ENCODE measurements at places on chromosomes 6 and 20.

DNA sequence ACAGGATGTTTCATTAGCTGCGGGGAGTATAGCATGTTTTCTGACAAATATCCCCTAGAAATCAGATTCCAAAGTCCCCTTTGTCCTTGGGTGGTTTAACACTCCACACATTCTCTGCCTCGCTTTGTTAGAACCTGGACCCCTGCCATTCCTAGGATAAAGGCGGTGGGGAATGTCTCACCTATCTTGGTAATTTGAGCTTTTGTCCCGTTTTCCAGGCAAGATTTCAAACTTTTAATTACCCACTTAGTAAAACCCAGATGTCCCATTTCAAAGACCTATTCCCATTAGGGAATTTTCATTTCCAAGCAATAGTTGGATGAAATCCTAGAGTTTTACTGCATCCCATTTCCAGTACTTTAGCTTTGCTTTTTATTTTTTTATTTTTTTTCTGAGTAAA lies 501.0 kb upstream of the MAP3K7 start:
- DNase-seq: no peak

DNA sequence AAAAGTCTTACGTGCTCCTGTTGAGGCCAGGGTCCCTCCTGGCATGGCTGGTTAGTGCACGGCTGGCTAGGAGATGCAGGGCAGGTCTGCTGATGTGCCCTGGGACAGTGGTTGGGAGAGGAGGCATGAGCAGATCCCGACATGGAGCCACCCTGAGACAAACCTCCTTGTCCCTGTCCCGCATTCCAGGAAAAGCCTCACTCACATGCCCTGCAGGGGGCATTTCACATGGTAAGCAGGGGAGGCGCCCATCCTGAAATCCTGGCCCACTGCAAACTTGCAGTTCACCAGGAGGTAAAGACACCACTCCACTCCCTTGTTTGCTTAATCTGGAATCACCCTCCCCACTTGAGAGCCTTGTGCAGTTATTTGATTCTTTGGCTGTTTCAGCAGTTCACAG lies 116.7 kb upstream of the SLC24A3 start:
- DNase-seq: no peak

DNA sequence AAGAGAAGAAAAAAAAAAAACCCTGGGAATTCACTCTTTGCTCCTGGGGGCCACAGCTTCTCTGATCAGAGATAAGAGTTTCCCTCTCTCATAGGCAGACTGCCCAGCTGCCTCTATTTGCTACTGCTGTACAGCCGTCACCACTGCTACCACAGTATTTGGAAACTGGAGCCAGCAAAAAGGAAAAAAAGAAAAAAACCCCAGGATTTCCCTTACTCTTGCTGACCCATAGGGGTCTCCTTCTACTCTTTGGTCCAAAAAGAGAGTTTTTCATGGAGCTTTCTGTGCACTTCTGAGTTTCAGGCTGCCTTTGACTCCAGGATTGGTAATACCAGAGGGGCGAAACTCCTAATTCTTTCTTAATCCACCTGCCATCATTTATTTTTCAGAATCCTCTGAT lies 89.7 kb downstream of the MDGA1 start:
- no peak for DNase-seq

DNA sequence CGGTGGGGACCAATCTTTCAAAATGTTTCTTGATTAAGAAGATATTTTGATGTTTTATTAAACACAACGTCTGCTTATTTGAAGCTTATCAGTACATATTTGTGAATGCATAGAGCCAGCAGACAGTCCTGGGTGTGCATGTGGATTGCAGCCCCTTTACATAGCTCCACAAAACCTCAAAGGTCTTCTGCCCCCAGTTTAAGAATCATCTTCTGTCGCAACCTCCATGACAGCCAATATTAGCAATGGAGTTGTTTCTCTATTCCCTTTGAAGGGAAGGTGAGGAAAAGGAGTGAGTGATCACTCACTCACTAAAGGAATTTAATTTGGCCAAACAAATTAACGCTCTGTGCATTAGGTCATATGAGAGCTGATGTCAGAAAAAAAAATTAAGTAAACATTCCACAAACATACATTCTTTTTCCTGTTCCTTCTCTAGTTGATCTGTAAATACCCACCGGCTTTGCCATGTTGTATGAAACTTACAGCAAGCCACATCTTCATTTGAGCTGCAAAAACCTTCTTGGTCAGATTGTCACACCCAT lies 152.9 kb downstream of the SIM1 start:
- DNase-seq: no peak

- no peak for DNase-seq
Measured at GRCh38 chr6:76381612-76382011, 309.1 kb upstream of the IMPG1 start.

DNA sequence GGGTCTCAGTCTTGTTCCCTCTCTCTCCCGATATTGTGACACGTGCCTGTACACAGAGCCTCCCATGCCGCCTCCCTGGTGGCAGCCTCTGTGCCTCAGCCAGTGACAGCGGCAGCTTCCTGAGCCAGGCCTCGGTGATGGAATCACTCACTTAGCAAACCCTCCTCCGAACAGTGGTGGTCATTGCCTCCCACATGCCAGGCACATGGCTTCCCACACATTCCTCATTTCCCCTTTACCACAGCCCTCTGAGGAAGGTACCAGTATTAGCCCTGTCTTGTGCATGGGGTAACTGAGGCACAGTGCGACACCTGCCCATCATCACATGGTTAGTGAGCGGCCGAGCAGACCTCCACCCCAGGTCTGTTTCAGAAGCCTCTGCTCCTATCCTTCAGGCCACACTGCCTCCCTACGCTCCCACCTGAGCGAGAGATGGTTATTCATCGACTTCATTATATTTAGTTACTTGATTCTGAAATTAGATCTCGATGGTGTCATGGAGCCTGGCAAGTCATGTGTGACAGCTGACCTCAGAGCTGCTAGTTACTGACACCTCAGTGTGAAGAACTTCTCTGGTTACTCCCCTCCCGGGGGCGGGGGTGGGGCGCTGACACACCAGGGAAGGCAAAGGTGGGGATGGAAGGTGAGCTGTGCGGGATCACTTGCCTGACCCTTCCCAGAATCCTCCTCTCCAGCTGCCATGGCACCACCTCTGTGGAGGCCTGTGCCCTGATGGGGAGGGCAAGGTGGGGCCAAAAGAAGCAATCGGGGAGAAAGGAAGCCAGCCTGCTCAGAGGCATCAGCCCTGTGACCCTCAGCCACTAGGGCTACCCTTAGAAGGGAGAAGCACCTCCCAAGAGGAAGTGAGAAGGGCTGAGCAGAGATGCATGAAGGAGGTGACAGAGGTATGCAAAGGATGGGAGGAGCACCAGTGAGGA lies 17.9 kb downstream of the MDGA1 start:
- DNase-seq: no peak

DNA sequence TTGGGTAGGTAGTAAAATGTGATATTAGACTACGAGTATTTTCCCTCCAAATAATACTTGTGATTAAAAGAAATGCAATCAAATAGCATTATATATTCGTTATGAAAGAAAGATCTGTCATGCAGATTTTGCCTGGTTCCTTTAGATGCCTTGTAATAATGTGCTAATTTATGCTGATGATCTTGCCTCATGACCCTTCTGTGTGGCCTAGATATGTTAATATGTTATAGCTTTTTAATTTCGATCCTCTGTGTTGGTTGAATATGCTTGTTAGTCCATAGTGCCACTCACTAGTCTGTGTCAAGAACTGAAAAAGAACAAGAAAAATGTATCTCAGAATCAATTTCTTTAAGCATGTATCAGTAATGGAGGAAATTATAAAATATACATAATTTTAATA lies 31.9 kb downstream of the CDKAL1 start:
- no peak for DNase-seq

GRCh38 chr6:111686249-111686931 lies 80.7 kb upstream of the TRAF3IP2 start:
- DNase-seq: no peak

GRCh38 chr6:128238225-128238624 lies 282.2 kb downstream of the PTPRK start:
- no peak for DNase-seq

- no peak for DNase-seq
Measured at GRCh38 chr20:1297486-1297885, 31.4 kb downstream of the SNPH start.

GRCh38 chr6:149015535-149016525 lies 269.0 kb downstream of the UST start:
- no peak for DNase-seq

GRCh38 chr20:14576196-14576877 lies 238.9 kb upstream of the FLRT3 start:
- no peak for DNase-seq

DNA sequence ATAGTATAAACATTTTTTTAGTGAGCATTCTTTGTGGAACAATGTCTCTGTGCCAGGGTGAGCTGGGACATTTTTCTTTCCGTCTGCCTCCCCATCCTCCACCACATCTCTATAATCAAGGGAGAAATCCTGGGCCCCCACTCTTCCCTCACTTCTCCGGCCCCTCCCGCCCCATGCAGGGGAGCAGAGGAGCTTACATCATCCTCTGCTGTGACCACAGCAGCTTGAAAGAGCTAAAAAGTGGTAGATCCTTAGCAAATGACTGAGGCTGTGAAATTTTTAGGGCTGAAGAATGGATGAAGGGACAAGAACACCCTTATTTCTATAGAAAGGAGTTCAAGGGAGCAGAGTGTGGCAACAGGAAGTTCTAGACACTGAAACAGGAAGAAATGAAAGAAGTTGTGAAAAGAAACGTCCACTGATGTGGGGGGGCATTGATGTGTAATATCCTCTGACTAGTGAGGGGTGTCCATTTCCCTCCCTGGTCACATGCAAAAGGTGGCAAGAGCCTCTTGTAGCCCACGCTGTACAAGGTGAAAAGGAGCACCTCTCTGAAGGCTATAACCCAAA lies 380.3 kb upstream of the JARID2 start:
- DNase-seq: no peak

DNA sequence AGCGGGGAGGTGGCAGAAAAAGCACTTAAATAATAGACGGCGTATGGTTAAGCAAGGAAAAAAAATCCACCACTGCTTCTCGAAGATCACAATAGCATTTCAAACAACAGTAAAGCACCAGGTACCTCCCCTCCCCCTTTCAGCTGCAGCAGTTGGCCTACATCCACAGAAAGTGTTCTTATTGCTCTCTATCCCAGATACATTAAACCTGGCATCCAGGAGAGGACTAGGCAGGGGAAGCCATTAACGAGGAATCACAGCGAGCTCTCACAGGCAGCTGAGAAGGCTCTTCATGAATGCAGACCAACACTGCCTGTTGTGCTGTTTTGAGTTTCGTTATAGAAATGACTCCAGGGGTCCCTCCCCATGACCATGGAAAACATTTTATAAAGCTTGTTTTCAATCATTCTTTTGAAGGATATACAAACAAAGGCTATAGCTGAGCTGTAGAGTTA lies 11.8 kb downstream of the FYN start:
- no peak for DNase-seq

- no peak for DNase-seq
Measured at GRCh38 chr6:72182337-72183246, 296.2 kb downstream of the RIMS1 start.

GRCh38 chr6:167644412-167645132 lies 182.1 kb upstream of the AFDN start:
- no peak for DNase-seq

- no peak for DNase-seq
Measured at GRCh38 chr6:51472745-51473487, 614.5 kb downstream of the PKHD1 start.

- no peak for DNase-seq
Measured at GRCh38 chr6:138157986-138158638, 3.6 kb upstream of the ARFGEF3 start.

DNA sequence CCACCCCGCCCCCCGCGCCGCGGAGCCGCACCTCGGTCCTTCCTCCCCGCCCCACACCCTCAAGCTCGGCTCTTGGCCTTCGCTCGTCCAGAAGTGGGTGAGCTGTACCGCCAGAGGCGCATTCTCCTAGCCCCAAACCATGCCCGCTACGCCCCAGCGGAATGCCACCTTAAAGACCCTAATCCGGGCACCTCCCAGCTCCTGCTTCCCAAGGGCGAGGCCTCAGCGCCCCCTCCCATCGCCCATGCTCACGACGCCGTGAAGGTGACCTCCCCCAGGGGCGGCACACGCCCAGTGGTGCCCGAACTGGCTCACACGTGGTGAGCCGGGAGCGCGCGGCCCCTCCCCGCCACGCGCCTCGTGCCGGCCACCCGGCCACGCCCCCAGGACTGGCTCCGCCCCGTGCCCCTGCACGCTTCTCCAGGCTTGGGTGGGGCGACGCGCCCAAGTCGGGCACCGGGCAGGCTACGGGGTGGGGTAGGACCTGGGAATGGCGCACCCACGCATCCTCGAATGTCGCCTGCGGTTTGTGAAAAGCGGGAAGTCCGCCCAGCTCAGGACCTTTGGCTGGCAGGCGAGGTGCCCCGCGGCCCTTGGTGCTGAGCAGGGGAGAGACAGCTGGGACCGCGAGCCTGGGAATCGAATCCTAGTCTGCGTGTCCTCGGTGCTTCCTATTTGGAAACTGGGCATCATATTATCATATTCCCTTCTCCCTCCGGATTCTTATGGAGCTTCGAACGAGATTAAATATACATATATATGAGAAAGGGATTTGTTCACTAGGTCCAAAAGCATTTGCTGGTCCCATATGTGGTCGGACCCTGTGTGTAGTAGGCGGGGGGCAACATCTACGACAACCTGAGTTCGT lies 941 bp upstream of the SOX12 start:
- no peak for DNase-seq

GRCh38 chr6:143961066-143961465 lies 47.0 kb downstream of the PLAGL1 start:
- DNase-seq: no peak

- no peak for DNase-seq
Measured at GRCh38 chr6:136035378-136036070, 184.0 kb downstream of the PDE7B start.

GRCh38 chr6:118864341-118865099 lies 29.4 kb upstream of the ASF1A start:
- DNase-seq: no peak

- DNase-seq: no peak
Measured at GRCh38 chr20:63706852-63707557, 771 bp downstream of the ARFRP1 start.

DNA sequence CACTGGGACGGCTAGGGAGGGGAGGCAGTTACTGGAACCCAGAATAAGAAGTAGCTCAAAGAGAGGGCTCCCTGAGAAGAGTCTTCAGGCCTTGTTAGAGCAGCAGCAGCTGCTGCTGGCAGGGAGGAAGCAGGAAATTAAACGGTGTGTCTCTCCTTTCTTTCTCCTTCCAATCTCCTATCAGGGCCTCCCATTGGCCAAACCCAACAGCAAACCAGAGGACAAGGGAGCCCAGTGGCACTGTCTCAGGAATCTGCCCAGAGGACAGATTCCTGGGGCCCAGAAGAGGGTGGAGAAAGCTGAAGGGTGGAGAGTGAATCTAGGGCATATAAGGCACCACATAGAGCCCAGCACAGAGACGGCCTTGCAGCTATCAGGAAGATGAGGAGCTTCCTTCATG lies 10.2 kb downstream of the BTN3A1 start:
- DNase-seq: no peak

DNA sequence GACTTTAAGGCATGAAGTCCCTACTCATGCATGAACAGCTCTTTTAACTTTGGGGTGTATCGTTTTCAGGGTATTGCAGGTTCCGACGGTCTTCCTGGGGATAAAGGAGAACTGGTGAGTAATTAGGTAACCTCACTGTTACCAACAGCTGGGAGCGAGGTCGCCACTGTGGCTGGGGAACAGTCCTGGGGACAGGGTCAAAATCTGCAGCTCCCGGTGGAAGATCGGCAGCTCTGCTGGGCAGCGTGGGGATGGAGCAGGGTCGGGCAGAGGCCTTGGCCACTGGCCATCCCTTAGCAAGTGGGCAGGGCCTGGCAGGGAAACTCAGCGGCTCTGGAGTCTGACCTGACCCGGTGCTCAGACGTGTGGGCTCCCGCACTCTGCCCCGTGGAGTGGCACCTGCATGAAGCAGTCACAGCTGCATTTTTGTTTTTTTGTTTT lies 16.1 kb downstream of the COL9A3 start:
- DNase-seq: no peak
